ENCODE measurements at places on chromosomes 2 and 18.

DNA sequence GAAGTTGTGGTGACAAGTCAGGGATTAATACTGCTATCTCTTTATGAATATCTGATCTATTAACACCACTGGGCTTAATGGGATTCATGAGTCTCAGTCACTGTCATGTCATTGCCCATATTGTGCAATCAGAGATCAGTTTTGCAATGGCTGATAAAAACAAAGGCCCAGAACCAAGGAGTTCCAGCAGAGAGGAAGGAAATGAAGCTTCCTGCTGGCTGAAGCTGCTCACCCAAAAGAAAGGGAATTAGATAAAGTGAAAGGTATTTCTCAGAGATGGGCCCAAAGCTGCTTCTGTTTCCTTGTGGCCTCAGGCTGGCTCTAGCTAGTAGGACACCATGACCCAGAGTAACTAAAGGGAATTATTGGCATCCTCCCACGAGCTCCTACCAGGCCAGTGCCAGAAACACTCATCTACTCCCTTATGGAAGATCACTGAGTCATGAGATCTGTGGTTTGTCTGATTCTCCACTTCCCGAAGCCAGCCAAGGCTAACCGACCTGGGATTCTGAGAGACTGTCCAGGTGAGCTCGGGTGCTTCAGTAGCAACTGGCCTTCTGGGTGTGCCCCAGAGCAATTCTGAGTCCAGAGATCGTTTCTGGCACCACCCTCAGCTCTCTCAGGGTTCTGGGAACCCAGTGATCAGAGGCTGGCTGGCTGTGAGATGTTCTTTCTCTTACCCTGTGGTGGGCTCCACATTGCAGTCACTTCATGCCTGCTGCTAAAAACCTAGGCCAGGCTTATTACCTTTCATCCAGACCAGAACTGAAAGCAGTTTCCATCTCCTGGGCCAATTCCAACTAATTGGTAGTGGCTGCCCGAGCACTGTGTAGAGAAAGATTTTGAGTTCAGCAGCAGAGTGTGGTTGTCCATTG is 129.5 kb upstream of the PELI1 start:
- no peak for DNase-seq

DNA sequence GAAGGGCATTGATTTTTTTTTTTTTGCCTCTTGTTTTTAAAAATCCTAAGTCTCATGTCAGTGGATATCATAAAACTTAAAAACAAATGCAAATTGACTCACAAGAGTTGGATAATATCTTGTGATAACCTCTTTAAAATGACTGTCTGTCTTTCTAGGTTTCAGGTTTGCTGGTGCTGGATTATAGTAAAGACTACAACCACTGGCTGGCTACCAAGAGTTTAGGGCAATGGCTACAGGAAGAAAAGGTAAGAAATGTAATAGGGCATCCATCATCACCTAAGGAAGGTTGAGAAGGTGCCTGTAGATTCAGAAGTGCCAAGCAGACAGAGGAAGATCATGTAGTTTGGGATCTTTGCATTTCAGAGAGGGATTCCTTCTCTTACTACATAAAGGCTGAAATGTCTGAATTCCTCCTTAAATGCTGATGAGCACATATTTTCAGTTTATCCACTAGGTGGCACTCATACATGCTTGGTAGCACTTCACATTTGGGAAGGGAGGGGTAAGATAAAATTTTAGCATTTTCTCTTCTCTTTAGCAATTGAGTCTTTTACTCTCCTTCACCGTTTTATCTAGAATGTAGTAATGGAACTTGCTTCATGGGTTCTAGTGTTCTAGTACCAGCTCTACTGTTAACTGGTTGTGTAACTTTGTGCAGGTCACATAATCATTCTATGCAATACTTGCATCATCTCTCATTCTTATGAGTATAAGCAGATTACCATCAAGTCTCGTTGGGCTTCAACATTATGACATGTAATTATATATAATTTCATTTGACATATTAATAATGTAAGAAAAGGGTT is 21.1 kb downstream of the CPS1 start:
- no peak for DNase-seq

DNA sequence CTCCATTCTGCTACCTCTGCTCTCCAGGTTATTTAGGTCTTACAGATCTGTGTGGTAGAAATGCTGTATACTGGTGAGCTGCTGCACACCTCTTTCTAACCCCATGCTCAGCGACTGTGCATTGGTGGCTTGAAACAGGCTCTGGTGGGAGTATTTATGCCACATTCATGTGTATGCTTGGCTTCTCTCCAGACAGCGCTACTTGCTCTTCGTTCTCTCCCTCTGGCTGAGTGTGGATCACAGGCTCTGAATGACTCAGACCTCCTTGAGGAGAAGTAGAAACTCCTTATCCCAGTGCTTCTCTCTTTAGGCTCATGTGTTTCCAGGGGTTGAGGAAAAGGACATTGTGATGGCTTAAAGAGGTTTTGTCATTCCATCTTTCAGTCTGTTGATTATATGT is 54.9 kb downstream of the FHOD3 start:
- no peak for DNase-seq

- DNase-seq = peak; percentile 49
Measured at GRCh38 chr2:217789003-217789735, 213.6 kb downstream of the TNS1 start.

GRCh38 chr2:163652751-163653150 is 83.1 kb downstream of the FIGN start:
- DNase-seq = no peak

Measured in stimulated activated CD8-positive, alpha-beta memory T cell treated with anti-CD3 and anti-CD28 coated beads, Interleukin-12 subunit alpha, Interleukin-12 subunit beta, amount 100 ng/mL, for 1 hour (primary cell).